ENCODE measurements at places on chromosomes 11 and 22.
A peak's percentile ranks its signal among the peaks of the same experiment; 100 is the strongest.

DNA sequence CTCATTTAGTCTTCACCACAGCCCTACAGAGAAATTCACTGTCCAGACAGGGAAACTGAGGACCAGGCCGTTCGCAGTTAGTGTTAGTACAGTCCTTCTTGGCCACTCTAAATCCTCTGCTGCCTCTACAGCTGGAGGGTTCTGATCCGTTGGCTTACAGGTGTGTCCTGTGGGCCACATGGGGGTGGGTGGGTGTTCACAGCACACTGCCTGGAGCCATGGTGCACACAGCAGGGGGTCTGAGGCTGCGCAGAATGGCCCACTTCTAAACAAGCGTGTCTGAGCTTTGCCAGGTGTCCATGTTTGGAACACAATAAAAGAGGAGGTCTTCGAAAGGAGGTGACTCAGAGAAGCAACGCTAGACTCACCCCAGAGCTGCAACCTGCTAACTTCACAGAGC is 249.0 kb downstream of the ST3GAL4 start:
- DNase-seq: no peak

DNA sequence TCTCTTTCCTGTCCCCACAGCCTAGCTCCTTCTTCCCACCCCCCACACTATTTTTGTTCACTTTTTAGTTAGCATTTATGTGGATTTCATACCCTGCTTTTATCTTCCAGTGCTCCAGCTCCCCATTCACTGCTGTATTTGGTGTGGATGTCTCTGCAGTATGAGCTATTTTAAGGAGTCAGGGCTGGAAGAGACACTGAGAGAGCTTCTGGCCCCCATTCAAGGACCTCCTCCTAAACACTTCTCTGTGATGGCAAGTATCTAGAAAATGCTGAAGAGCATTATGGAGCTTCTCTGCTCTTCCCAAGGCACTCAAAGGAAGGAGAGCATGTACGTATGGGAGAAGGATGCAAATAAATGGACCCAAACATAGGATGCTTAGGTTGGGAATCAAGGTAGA is 79.5 kb downstream of the RAB30 start:
- DNase-seq: no peak

DNA sequence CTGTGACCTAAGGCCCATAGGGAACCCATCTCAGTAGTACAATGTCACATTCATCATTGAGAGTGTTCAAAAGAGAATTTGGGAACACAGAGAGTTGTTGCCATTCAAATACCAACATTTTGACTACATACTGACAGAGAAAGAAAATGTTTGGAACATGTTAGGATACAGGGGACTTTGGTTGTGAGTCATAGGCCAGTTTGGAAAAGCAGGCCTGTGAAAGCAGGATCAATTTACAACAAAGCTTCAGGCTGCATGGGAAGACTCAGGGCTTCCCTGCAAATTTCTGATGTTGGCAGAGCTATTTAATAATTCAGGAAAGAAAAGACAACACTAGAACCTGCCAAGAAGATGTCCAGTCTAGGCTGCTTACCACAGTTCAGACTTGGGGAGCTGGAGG is 374 bp downstream of the NLRP10 start:
- peak; percentile 67 for DNase-seq

DNA sequence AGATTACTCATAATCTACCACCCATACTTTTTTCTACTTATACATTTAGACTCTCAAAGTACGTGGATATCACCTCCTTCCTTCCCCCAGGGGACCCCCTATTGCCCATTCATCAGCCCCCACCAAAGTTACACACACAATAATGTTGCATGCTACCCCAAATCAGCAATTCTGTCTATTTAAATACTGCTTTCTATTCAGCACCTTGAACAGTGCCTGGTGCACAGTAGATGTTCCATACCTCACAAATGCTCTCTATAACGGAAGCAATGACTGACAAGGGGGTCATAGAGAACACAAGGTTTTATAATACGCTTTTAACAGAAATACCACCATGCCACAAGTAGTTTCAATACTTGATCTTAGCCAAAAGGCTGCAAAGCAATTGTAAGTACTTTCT is 370.7 kb downstream of the MIAT start:
- DNase-seq: no peak

GRCh38 chr11:129417458-129417857 is 41.8 kb downstream of the BARX2 start:
- no peak for DNase-seq

GRCh38 chr11:63767565-63768236 is 874 bp downstream of the ZFTA start:
- DNase-seq: peak; percentile 73

- peak; percentile 49 for DNase-seq
Measured at GRCh38 chr11:7442588-7443215, 42.6 kb upstream of the OLFML1 start.

DNA sequence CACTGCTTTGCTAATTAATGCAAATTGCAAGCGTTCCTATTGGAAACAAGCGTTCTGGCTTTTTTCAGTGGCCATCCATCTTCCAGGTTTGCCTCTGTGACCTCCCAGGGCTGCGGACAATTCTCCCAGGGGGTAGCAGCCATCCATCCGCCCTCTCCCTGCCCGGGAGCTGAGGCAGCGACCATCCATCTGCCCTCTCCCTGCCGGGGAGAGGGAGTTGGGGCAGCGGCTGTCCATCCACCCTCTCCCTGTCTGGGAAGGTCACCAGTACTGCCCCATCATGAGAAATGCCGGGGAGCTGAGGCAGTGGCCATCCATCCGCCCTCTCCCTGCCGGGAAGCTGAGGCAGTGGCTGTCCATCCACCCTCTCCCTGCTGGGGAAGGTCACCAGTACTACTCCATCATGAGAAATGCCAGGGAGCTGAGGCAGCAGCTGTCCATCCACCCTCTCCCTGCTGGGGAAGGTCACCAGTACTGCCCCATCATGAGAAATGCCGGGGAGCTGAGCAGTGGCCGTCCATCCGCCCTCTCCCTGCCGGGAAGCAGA is 394.7 kb downstream of the BRD1 start:
- DNase-seq: no peak

- no peak for DNase-seq
Measured at GRCh38 chr11:7527029-7527428, 13.2 kb downstream of the PPFIBP2 start.

- no peak for DNase-seq
Measured at GRCh38 chr22:25838960-25839741, 97.2 kb downstream of the MYO18B start.

DNA sequence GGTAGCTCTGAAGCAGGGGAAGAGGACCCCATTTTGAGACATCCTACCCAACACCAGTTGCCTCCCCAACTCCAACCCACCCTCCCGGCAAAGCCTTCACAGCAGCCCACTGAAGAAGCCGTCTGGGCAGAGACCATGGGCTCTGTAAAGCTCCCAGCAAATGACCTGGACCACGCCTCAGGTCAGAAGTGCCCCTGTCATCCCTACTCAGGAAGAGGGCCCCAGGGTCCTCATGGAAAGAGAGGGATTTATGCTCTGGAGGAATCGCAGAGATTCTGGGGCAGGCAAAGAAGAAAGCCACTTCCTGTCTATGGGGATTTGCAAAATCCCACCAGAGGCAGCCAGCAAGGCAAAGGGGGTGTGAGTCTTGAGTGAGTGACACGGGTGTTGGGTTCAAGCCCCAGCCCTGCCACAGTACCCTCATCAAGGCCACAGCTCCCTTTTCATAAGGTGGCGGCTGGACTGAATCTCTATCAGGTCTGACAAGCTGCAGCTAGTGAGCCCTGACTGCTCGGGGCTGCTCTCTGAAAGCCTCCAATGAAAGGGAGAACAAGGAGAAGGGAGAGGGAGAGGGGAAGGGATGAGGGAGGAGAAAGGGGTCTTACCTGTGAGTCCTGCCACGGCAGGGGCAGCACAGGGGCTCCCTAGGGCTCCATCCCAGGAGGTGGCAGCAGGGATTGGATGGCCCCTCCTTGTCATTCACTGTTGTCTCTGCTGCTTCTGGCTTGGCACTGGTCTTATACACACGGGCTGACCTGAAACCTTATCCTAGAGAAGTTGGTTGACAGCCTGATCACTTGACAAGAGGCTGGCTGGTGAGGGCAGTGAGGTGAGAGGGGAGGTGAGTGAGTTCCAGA is at the start of gene UCP3:
TSS of gene UCP3 (minus strand) at position 713 of the 857 bp plus-strand sequence. CDS start 2,043 bp downstream, outside the sequence.
- DNase-seq: no peak

GRCh38 chr11:62169448-62169847 is 20.6 kb upstream of the SCGB1D1 start:
- no peak for DNase-seq

- no peak for DNase-seq
Measured at GRCh38 chr11:45751430-45751829, 53.5 kb upstream of the SLC35C1 start.

DNA sequence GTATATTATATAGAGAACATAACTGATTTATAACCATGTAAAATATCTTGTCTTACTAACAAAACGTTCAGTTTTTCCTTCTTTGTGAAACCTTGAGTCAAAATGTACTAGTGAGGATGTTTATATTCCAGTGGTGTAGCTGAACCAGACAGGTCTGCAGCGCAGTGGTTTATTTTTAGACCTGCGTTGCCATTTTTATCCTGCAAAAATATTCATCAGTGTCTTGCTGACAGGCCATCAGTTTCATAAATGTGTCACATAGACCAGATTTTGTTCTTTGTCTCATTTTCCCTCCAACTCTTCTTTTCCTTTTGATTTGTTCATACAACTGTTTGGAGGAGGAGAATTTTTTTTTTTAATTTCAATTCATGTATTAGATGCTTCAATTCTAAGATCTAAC is 43.1 kb downstream of the HSD17B12 start:
- DNase-seq: no peak

- DNase-seq: no peak
Measured at GRCh38 chr22:42317691-42318547, 47.5 kb upstream of the TCF20 start.

- DNase-seq: no peak
Measured at GRCh38 chr22:43200031-43200430, 13.1 kb upstream of the TTLL12 start.

- DNase-seq: no peak
Measured at GRCh38 chr22:25187469-25187868, 12.2 kb upstream of the CRYBB3 start.

- peak; percentile 54 for DNase-seq
Measured at GRCh38 chr11:123450623-123451022, 20.6 kb downstream of the GRAMD1B start.

DNA sequence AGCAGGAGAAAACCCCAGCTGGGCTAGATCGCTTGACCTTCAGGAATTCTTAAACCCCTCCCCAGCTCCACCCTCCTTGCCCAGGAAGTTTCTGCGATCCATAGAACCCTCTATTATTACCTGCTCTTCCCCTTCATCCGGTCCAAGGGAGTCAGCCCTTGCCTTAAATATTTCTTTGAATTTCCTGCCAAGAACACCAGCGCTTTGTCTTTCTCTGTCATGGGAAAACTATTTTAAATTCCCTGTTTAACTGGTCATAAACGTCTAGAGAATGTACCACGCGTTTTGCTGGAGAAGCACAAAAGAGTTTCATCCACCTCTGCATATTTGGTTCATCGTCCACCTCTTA is 496 bp upstream of the TRAF6 start:
- DNase-seq: peak; percentile 46

- DNase-seq: no peak
Measured at GRCh38 chr11:66226101-66226500, 42.3 kb upstream of the RAB1B start.

DNA sequence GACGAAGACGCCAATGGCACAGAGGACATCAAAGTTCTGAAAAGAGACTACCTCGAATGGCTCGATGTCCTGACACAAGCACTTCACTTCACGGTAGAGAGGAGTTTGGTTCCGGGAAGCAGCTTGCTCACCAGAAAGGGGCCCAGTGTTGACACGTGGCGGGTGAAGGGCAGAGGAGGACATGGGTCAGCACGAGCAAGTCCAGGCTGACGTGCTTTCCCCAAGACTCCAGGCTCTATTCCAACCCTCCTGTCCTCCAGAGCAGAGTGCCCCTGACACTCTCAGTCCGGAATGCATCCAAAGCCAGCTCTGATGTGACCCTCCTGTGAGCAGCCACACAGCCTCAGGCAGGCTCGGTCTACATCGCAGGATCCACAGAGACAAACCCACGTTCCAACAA is 77.5 kb upstream of the BID start:
- no peak for DNase-seq

DNA sequence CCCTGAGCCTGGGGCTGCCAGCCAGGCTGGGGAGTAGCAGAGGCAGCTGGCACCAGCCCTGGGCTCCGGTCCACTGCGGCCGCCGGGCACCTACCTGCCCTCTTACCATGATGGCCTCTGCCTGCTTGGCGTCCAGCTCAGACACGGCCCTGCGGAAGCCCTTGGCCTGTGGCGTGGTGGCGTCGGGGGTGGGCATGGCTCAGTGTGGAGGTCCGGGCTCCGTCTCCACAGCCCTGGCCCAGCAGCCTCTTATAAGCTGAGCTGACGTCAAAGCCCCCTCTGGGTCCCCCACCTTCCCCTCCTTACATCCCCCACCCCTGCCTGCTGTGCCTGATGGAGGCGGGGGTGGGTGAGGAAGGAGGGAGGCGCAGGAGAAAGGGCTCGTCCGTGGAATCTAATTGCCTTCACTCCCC is at the start of gene TH:
TSS of gene TH (minus strand) at position 225 of the 413 bp plus-strand sequence. CDS start at position 196, 29 bp downstream.
- no peak for DNase-seq

DNA sequence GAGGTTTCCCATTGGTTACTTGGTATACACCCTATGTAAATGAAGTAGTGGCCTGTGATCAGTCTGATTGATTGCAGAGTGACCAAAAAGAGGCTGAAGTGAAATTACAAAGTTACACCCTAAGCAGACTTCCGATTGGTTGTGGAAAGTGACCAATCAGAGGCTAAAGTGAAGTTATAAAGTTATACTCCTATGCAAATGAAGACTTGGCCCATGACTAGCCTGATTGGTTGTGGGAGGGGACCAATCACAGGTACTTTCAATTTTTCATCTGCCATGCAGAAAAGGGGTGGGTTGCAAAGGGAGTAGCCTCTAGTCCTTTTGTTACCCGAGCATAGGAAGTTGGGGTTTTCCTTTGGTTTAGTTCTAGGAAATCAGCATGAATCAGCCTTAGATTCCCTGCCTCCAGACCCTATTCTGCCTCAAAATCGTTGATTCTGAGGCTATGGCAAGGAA is 18.1 kb upstream of the CSTF3 start:
- DNase-seq: no peak

DNA sequence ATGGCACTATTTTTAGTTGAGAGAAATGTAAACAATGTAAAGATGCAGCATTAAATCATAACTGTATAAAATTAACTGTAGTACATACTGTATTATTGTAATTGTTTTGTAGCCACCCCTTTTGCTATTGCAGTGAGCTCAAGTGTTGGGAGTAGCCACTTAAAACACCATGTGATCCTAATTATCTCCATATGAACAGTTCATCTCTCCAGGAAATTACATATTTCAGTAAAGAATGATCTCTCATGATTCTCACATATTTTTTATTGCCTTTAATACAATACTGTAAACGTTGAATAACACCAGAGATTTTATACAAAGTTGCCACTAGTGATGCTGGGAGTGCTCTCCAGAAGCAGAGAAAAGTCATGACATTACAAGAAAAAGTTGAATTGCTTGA is 1768.6 kb downstream of the LRRC4C start:
- DNase-seq: no peak

All from fibroblast of skin of right quadriceps (primary cell).